ENCODE measurements at places on chromosomes 1 and 21. TPM values are rescaled to one million over a fixed set of nuclear protein-coding genes. Genes with fewer than 3 reads are reported as not detected.

Gene ALX3
- polyA plus RNA-seq: not detected

Gene LAMC1
- 223 TPM for polyA plus RNA-seq

Gene CD84
- not detected for polyA plus RNA-seq

Gene EPHA2
- 72.6 TPM for polyA plus RNA-seq

Gene EXTL1
- polyA plus RNA-seq: 6.1 TPM

Gene TXNDC12
- polyA plus RNA-seq: 24.4 TPM

Gene SMIM1
- 3.4 TPM for polyA plus RNA-seq

Gene CYP4B1
- not detected for polyA plus RNA-seq
